ENCODE measurements at places on chromosomes 16 and 17.
A peak's percentile ranks its signal among the peaks of the same experiment; 100 is the strongest.

DNA sequence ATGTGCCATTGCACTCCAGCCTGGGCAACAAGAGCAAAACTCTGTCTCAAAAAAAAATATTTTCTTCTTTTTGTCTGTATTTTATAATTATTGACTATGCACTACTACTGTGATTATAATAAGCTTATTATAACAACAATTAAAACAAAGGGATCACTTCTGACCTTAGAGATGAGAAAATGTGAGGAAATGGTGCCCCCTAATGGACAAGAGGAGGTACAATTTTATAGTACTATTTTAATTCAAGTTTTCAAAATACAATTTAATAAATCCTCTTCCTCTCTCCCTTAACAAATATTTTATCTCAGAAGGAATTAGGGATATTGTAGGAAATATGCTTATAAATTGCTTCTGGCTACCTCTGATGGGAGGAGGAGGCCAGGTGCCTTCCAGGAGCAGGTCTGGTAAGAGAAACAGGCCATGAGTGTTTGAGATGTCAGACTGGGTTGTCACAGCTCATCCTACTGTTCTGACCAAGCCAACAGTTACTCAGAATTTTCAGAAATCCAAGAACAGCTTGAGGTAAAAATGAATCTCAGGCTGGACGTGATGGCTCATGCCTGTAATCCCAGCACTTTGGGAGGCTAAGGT lies 14.0 kb downstream of the VPS53 start:
- DNase-seq: no peak
- no peaks in the 10 kb centered on the region for H3K4me1 ChIP-seq
- no peak overlapping the region for H3K27ac ChIP-seq
- no peaks in the 10 kb centered on the region for H3K27me3 ChIP-seq
- no peak overlapping the region for H3K4me3 ChIP-seq
- H3K36me3 ChIP-seq: no peaks in the 10 kb centered on the region

GRCh38 chr16:85914423-85914794 lies 15.4 kb downstream of the IRF8 start:
- DNase-seq: no peak
- H3K27me3 ChIP-seq: no peaks in the 10 kb centered on the region
- no peaks in the 10 kb centered on the region for H3K4me1 ChIP-seq
- no peak overlapping the region for H3K27ac ChIP-seq
- no peaks in the 10 kb centered on the region for H3K36me3 ChIP-seq

GRCh38 chr16:30585022-30585399 lies 486 bp downstream of the ZNF785 start:
- no peaks in the 10 kb centered on the region for H3K27me3 ChIP-seq
- peak overlapping the region; percentile 61 for H3K4me3 ChIP-seq
- H3K4me1 ChIP-seq: peaks cover 3% of the 10 kb centered on the region
- H3K36me3 ChIP-seq: no peaks in the 10 kb centered on the region
- DNase-seq: no peak

- peak overlapping the region; percentile 69 for H3K27ac ChIP-seq
- peak; percentile 43 for DNase-seq
- H3K4me3 ChIP-seq: no peak overlapping the region
- peaks cover 10% of the 10 kb centered on the region for H3K4me1 ChIP-seq
Observed at GRCh38 chr17:61511480-61512182, 59.4 kb downstream of the TBX4 start.

DNA sequence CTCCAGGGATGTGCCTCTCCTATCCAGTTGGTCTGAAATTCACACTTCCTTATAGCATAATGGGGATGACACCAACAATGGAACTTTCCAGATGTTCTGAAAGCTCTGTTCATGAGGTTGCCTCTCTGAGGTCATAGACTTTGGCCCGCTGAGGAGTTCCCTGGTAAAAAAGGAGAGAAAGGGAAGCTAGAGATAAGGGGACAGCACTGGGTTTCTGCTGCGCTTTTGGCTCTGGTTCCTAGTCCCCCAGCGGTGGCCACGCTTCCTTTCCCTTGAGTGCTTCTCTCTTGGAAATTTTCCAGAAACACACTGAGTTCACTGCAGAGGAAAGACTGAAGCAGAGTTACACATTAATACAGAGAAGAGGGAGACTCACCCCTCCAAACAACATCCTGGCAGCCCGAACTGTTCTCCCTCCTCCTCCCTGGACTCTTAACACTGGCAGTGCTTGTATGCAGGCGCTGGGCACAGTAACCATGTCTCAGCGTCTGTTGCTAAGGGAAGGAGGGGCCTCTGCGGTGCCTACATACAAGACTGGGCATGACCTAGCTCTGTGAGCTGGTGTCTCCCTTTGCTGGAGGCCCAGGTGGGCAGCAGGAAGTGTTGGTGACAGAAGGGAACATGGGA lies at the start of gene DNAH3:
Gene DNAH3 (minus strand): TSS at position 472 of the 627 bp plus-strand sequence. CDS start 527 bp downstream, outside the sequence.
- H3K36me3 ChIP-seq: no peaks in the 10 kb centered on the region
- H3K27me3 ChIP-seq: no peaks in the 10 kb centered on the region
- H3K27ac ChIP-seq: no peak within 1 kb of the TSS
- no peaks in the 10 kb centered on the region for H3K4me1 ChIP-seq
- DNase-seq: peak; percentile 74

DNA sequence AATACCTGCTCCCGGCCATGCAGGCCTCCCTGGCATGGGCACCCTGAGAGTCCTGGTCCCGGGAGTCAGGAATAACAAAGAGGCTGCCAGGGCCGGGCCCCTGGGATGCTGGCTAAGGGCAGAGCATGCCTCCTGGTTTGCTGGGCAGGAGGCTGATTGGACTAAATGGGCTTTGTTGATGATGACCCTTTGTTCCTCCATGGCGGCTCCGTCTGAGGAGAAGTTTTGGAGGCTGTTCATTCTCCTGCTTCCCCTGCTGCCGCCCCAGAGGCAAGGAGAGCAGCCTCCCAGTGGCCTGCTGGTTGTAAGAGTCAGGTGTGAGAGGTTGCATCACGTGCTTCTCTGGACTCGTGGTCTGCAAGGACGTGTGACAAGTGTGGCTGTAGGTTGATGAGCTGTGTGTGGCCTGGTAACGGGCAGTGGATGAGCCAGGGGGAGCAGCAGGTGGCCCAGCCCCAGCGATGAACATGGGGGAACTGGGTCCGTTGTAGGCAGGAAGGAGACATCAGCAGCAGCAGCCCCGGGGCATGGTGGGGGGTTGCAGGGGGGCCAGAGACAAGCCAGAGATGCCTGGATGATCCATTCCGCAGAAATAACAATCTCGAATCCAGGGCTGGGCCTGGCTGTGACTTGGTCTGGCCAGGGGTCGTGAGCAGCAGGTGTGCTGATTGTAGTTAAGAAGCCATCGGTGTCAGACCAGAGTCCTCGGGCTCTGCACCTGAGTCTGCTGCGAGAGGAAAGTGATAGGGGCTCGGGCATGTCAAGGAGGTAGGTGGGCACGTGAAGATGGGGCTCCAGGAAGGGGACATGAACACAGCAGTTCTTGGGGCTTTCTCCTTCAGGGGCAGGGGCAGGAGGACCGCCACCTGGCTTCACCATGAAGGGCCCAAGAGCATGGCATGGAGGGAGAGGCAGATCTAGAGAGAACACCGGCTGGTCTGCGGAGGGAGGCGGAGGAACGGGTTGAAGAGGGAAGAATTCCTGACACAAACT lies 101.4 kb downstream of the TNFRSF13B start:
- no peak overlapping the region for H3K4me3 ChIP-seq
- no peaks in the 10 kb centered on the region for H3K36me3 ChIP-seq
- no peak for DNase-seq
- H3K27ac ChIP-seq: no peak overlapping the region

GRCh38 chr17:30996486-30996885 lies 25.6 kb downstream of the RNF135 start:
- no peaks in the 10 kb centered on the region for H3K27me3 ChIP-seq
- H3K4me3 ChIP-seq: no peak overlapping the region
- H3K4me1 ChIP-seq: no peaks in the 10 kb centered on the region
- DNase-seq: no peak
- no peak overlapping the region for H3K27ac ChIP-seq
